ENCODE measurements at places on chromosomes 11 and 22.

- DNase-seq = no peak
Observed at GRCh38 chr11:100354736-100355135, 332.4 kb upstream of the ARHGAP42 start.

DNA sequence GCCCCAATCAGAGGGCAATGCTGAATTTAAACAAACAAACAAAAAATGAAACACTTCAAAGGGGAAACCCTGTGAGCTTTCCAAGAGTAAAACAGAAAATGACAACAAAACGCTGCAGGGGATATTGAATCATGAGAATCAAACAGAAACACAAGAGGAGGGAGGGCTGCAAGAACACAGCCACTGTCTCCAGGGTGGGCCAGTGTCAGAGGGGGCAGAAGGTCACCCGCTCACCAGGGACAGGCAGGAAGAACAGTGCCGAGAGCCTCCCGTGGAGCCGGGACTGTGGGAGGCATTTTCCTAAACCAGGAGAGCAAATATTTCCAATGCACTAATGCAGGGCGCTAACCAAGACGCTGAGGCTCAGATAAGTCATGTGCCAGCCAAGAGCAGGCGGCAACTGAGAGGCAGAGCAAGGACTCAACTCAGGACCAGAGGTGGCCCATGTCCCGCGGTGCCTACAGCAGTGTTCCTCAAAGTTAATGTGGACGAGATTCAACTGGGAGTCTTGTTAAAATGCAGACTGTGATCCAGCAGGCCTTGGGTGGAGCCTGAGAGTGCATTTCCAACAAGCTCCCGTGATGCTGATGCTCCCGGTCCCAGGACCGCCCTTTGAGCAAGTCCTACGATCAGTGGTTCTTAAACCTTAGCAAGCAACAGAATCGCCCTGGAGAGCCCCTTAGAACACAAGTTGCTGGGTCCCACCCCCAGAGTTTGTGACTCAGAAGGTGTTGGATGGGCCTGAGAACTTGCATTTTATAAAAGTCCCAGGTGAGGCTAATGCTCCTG, 197.2 kb downstream of the TENM4 start:
- no peak for DNase-seq

DNA sequence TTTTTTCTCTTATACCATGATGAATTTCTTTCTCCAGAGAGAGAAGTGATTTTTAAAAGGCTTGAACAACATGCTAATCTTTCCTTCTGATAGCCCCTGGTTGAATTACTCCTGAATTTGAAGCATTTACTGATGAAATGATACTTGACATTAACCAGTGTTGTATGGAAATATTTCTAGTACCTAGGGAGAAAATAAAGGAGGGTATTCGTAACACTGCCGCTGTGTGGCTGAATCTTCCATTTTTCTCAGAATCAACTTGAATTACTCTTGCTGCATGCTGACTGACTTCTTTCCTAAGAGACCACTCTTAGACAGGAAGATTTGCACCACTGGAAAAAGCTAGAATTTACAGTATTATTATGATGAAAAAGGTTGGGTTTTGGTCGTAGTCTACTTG, 118.3 kb downstream of the FAT3 start:
- DNase-seq = no peak

DNA sequence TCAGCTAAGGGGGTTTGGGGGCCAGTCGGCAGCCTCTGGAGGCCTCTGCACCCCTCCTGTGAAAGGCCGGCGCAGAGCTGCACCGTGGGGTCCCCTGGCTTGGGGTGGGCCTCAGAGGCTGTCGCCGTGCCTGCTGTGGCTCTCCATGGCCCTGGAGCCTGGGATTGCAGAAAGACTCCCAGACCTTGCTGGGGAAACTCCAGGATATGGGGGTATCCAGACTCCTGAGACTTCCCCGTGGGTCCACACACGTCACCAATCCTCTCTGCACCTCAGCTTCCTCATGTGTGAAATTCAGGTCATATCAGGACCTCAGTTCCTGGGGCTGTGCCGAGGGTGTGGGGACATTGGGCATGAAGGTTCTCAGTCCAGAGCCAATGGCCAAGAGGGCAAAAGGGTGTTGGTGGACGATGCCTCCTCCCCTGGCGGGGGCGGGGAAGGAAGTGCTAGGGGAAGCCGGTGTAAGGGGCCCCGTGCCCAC, 97.1 kb downstream of the KCNQ1 start:
- DNase-seq = no peak

GRCh38 chr11:64762277-64762673, 2.5 kb upstream of the PYGM start:
- DNase-seq = no peak

- DNase-seq = no peak
Observed at GRCh38 chr11:113350336-113351067, 36.1 kb downstream of the TTC12 start.

DNA sequence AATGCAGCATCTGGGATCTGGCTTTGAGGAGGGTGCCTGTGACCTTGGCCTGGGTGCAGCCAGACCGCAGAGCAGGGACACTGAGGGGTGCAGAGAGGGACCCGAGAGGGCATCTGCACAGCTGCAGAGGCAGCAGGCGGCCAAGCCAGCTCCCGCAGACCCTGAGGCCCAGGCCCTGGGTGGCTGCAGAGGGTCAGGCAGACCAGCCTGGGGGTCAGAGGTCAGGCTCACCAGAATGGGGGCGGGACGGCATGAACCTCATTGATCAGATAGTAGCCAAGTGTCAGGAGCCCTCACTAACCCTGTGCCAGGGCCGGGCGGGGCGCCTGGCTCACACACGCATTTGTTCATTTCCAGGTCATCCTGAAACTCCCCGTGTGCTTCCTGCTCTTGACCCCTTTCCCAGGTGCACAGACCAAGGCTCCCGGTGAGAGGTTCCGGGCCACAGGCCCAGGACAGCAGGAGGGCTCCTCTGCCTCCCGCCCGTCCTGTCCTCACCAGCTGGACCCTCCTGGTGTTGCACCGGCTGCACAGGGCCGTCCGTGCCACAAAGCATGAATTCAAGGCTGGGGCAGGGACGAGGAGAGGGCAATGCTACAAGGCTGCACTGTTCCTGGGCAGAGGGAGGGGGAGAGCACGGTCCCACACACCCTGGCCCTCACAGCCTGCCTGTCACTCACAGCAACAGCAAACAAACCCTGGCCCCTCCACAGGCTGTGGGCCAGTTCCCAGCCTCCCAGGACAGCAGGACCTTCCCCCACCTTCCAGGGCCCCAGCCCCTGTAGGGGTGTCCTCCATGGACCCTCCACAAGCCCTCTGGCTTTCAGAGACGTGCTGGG, 3.3 kb downstream of the RTN4R start:
- DNase-seq = no peak

Data from CD4-positive, alpha-beta T cell treated with Interleukin-10 for 1 hour (primary cell).